ENCODE measurements at places on chromosomes 2 and 18.

DNA sequence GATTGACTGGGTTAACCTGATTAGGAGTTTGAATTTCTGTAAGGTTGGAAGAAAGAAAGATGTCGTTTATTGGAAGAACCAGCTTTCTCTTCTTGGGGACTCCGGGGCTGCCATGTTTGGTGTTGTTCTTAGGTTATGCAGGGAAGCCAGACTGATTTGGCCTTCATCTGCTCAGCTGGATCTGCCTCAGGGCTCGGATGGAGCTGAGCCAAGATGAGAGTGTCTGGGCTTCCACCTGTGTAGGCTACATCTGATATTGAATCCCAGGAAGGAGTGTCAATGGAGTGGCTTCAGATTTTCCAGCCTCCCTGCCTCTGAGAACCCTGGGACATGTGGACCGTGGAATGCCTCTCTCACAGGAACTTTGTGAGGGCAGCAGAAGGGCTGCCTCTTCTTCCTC is 126.1 kb downstream of the WDSUB1 start:
- DNase-seq = no peak

- no peak for DNase-seq
Observed at GRCh38 chr2:217910875-217911212, 92.0 kb downstream of the TNS1 start.

- no peak for DNase-seq
Observed at GRCh38 chr18:74724186-74724585, 126.5 kb downstream of the ZNF407 start.

GRCh38 chr2:203551778-203552177 is 16.7 kb upstream of the RAPH1 start:
- DNase-seq = no peak

GRCh38 chr2:138026111-138027020 is 62.1 kb downstream of the HNMT start:
- DNase-seq = no peak

DNA sequence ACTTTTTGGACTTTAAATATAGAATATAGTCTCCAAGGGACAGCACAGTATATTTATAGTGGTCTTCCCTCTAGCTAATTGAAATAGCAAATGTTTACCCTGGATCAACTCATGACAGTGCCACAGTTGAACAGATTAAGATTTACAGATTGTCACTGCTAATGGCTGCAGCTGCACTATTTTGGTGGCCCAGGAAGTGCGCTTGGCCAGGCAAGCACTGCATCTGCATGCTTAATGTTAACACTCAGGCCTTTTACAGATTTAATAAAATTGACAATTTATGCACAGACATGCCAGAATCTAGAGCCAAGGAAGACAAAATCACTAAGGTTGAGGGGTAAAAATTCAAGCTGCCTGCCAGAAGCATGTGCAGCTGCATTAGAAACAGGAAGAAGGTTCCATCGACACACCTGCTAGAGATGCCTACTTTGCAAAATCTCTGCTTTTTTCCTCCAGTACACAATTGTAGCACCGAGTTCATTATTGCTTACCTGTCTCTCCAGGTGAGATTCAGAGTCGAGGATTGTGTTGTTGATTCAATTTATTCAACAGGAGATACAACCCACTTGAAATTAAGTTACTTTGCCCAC is 1042.3 kb upstream of the NRXN1 start:
- no peak for DNase-seq

- DNase-seq = no peak
Observed at GRCh38 chr18:70709144-70709543, 420.3 kb downstream of the SOCS6 start.

GRCh38 chr2:160742667-160743066 is 249.1 kb upstream of the RBMS1 start:
- no peak for DNase-seq

- no peak for DNase-seq
Observed at GRCh38 chr2:54767921-54768320, 44.5 kb downstream of the EML6 start.

DNA sequence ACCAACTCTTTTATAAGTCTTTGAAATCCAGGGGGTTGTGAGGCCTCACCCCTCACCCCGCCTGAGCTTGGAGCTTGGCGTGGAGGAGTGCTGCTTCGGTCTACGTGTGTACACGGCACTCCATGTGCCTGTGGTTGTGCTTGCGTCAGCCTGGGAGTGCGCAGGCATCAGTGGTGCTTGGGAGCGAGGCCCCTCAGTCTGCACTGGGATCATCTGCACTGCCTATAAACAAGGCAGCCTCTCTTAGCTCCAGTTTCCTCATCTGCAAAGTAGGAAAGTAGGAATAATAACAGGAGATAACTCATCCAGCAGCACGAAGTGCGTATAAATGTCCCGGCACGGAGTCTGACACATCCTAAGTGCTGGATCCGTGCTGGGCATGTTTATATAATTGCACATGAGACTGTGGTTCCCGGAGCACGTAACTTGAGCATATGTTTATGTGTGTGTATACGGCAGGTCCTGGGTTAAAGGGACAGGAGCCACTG is 1.2 kb downstream of the GYPC start:
- peak; percentile 20 for DNase-seq

GRCh38 chr2:54946220-54946805 is 103.9 kb downstream of the RTN4 start:
- no peak for DNase-seq

DNA sequence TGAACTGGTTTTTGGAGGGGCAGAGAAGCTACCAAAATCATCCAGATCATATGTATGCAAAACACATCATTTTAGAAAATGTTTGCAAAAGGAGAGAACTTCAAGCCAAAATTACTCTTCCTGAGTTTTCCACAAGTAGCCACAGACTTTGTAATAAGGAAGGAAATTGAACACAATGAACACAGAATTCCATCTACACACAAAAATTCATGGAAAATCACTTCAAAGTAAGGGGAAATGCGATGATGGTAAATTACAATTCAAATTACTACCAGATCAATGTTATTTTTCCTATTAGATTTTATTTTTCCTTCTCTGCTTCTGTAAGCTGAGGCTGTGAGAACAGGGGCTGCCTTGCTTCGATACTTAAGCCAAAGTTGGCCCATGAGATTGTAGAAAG is 172.1 kb upstream of the ARL4C start:
- DNase-seq = no peak

DNA sequence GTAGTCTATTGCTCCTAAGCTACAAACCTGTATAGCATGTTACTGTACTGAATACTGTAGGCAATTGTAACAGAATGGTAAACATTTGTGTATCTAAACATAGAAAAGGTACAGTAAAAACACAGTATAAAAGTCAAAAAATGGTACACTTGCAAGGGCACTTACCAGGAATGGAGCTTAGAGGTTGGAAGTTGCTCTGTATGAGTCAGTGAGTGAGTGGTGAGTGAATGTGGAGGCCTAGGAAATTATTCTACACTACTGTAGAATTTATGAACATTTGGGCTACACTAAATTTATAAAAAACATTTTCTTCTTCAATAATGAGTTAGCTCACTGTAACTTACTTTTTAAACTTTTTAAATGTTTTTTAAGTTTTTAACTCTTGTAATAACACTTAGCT is 19.0 kb downstream of the NABP1 start:
- no peak for DNase-seq

DNA sequence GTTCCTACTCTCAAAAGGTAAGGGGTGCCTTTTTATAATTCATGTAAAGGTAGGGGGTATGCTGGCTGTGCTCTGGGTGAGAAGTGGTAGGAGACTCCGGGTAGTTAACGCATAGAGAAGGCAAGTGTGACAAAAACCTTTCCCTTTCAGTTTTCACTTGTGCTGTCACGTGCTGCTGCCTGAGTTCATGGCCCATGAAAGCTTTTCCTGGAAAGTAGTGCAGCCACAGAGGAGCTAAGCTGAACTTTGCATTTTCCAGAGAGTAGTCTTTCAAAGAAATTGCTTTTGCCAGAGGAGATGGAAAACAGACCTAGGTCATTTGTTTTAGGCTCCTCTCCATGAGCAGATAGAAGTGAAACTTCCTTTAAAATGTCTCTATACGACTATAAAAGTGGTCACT is 44.7 kb downstream of the THSD7B start:
- no peak for DNase-seq

DNA sequence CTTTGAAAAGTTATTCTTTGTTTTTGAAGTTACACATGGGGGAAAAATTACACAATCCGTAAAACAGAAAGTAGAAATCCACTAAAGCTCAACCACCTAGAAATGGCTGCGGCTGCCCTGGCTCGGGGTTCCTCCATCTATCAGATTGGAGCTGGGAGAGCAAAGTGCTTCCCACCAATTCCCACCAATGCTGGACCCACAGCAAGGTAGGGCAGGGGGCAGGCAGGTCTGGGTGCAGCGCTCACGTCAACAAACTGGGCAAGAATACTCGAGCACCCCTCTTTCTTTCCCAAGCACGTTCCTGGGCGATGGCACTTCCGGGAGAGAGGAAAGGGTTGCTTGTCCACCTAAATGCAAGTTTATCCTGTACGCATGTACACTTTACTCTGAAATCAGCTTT is 217.6 kb downstream of the NDUFA10 start:
- DNase-seq = no peak

- DNase-seq = no peak
Observed at GRCh38 chr2:3805201-3805939, 102.0 kb downstream of the DCDC2C start.

DNA sequence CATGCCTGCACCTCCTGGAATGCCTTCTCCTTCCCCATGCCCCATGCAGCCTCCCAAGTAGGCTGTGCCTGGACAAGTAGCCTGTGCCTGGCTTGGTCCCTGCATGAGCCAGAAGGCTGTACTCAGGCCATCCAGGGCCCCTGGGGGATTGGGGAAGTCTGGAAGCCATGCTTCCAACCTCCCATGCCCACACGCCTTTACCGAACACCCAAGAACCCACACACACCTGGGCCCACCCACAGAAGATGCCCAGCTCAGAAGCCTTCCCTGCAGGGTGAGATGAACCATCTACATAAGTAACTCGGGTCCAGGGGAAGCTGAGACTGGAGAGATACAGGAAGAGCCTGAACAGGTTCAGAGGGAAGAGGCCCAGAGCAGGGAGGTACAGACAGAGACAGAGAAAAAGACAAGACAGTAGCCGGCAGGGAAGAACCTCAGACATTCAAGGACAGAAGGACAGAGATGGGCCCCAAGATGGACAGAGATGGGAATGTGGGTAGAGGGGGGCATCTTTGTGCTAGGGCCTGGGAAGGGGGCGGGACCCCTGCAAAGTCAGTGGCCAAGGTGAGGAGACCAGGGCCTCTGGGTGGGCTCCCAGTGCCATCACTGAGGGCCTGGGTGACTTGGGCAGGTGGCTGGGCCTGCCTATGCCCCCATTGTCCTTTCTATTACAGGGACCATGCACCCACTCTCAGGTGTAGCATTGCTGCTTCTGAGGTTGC is 4.3 kb downstream of the BIN1 start:
- DNase-seq = no peak

- no peak for DNase-seq
Observed at GRCh38 chr18:3171631-3172030, 48.1 kb downstream of the MYOM1 start.

DNA sequence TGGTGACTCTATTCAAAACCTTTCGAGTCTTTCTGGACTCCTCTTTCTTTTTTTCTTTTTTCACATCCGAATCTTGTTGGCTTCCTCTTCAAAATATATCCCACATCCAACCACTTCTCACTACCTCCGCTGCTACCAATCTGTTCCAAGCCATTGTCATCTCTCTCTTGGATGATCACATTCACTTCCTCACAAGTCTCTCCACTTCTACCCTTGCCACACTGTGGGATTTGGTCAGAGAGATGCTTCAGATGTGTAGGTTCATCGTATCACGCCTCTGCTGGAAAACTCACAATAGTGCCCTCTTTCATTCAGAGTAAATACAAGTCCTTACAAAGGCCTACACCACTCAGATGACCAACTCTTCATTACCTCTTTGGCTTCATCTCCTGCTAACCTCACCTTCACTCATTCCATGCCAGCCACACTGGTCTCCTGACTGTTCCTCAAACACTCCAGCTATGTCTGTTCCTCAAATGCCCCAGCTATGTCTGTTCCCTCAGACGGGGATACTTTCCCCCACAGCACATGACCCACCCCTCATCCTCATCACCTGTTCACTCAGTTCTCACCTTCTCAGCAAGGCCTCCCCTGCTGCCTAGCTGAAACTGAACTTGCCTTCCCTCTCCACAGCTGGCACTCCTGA is 67.2 kb upstream of the PELI1 start:
- no peak for DNase-seq

DNA sequence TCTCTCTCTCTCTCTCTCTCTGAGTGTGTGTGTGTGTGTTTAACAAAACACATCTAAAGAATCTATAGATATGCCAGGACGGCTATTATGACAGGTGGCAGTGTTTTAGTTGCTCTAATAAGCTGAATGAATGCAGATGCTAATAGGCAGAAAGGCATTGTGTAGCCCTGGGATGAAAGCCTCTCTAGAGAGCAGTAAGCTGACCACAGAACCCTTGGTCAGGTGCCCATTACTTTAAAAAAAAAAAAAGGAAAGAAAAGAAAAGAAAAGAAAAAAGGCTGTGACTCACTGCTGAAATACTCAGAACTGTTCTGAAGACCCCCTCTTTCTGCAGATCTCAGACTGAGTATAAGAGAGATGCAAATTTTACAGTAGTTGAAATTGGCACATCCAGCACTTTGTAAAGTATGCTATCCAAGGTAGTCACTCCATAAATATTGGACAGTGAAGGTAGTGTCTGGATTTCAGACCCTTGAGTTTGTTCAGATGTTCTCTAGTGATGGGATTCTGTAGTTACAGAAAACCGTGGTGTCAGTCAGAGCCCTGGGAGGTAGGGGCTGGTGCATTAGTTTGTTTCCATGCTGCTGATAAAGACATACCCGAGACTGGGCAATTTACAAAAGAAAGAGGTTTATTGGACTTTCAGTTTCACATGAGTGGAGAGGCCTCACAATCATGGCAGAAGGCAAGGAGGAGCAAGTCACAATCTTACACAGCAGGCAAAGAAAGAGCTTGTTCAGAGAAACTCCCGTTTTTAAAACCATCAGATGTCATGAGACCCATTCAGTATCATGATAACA is 30.9 kb downstream of the OSBPL6 start:
- no peak for DNase-seq

Data from stimulated activated CD4-positive, alpha-beta T cell treated with anti-CD3 and anti-CD28 coated beads, Interleukin-1b, Interleukin-23, amount 100 ng/mL, for 4 hours (primary cell).